Amniotic stem cell (primary cell): ENCODE measurements at places on chromosomes 6 and 20.

DNA sequence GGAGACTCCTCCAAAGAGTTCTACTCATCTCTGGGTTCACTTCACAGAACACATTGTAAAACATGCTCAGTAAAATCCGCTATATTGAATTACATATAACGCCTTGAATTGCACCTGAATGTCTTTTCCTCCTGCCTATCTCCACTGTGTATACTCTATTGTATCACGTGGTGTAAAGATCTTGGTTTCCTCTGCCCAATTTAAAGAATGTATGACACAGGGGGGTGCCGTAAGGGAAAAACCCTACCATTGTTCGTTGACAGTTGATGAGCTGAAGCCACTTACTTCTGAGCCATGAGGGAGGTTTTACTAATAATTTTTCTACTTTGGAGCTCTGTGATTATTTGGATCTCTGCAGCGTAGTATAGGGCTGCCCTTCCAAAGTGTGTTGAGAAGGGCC, 6.0 kb downstream of the ASF1A start:
- no peak for DNase-seq

DNA sequence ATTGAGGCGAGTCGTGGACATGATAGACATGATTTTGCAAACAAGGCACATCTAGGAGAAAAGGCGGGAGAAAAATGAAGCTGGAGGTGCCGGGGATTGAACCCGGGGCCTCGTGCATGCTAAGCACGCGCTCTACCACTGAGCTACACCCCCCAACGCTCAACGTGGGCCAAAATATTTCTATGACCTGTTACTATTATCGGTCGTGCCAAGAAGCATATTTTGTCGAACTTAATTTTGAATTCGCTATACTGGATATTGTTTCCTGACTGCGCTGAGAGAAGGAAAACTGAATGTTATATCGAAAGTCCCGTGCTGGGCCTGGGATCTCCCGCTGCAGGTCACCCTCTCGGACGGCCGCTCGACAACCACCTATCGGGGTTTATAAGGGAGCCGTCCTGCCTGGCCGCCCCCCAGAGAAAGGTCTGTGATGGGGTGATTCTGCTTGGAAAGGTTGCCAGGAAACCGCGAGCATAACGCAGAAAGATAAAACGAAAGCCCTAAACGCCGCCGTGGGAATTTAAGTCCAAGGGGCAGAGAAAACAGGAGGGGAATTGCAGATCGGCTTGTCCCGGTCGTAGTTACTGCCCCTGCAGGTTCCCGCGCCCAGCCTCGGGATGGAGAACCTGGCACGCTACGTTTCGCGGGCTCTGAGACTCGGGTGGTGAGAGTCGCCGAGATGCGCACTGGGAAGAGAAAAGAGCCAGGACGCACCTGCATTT, 60.0 kb downstream of the TRIM27 start:
- peak; percentile 51 for DNase-seq

DNA sequence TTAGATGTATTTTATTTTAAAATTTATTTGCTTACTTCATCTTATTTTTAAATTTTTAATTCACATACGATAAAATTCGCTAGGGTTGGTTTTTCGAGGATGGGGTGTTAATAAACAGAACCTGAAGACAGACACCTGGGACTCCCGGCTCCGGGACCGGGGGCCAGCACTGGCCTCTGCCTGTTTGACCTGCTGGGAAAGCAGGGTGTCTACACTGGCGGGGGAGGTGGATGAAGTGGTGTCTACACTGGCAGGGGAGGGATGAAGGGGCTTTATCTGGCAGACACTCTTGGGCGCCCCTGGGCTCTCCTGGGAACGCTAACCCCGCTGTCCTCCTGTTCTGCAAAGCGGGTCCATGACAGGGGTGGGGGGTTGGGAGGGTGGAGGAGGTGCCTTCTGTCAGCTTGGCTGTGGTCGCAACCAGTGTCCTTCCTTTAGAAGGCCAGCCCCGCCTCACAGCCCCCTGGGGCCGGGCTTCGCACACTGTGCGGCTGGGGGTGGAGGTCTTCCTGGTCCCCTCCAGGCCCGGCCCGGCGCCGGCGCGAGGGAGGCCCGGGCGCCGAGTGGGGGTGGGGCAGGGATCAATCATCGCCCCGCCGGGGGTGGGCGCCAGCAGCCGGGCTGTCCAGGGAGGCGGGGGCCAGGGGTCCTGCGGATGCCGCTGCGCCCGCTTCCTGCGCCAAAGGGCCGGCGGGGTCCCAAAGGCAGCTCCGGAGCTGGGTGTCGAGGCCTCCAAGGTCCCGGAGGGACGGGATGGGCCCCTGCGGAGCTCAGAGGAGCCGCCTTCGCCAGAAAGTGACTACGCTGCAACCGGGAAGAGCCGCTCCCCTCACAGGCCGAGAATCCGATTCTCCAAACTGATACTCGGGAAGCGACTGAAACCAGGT, 1.8 kb downstream of the GATA5 start:
- DNase-seq, result no peak

GRCh38 chr6:37860226-37860839, 40.8 kb downstream of the ZFAND3 start:
- peak; percentile 38 for DNase-seq

DNA sequence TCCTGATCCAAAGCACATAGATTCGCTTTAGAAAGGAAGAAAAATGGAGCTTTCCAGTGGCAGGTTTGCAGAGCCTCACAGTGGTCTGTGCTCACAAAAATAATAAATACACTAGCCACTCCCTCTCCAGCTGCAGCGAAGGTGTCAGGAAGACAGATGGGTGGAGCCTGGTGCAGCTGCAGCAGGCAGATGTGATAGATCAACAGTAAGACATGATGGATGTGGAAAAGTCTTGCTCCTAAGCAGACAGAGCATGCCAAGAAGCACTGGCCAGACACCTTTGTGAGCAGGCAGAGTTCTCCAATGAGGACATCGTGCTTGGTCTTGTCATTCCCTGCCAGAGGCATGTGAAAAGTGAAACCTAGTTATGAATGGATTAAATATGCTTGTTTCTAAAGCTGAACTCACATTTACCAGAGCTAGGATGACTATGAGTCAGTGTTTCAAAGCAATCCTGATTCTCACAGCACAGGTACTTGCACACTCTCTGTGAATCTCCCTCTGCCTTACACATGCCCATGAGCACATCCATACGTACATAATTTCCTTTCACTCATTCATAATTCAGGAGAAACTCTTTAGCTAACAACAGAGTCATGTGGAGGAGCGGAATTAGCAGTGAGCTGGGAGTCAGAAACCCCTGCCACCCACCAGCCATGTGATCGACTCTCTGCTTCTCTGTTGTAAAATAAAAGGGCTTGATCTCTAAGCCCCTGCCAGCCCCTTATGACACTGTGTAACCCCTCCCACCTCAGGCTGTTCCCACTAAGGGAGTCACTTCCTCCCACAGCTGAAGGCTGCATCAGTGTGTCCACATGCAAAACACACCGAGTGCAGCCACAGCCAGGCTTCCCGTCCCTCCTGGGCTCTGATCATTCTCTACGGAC, 111.2 kb downstream of the SCML4 start:
- DNase-seq, result no peak

DNA sequence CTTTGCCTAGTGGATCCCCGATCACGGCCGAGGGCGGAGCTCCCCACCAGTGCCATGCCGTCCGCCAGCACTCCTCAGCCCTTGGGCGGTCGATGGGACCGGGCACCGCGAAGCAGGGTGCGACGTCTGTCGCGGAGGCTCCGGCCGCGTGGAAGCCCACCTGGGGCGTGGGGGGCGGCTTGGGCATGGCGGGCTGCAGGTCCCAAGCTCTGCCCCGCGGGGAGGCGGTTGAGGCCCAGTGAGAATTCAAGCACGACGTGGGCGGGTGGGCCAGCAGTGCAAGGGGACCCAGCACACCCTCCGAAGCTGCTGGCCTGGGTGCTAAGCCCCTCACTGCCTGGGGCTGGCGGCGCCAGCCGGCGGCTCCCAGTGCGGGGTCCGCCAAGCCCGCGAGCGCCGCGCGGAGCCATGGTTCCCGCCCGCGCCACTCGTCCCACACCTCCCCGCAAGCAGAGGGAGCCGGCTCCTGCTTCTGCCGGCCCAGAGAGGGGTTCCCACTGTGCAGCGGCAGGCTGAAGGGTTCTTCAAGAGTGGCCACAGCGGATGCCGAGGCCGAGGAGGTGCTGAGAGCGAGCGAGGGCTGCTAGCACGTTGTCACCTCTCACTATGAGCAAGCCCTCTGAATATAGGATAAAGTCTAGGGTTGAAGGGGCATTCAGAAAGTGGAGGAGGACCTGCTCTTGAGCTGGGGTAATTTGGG, 128.6 kb downstream of the GRM4 start:
- no peak for DNase-seq
